ENCODE measurements at places on chromosomes 16 and 17. TPM values are rescaled to one million over a fixed set of nuclear protein-coding genes. Genes with fewer than 3 reads are reported as not detected.

DNA sequence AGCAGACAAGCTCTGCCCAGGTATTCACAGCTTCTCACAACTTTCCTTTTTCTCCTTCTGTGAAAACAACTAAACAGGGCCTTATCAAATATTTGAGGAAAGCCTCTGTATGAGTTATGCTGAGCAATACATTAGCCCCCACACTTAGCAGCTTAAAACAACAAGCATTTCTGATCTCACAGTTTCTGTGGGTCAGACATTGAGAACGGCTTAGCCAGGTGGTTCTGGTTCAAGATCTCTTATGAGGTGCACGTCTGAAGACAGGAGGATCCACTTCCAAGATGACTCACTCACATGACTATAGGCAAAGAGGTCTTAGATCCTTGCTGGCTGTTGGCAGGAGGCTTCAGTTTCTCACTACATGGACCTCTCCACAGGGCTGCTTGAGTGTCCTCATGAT is 181.4 kb upstream of the WSCD1 start:
- no peak overlapping the region for H3K4me3 ChIP-seq
- no peak overlapping the region for H3K27ac ChIP-seq
- no peak for DNase-seq
- H3K27me3 ChIP-seq, result peaks cover 16% of the 10 kb centered on the region
- H3K4me1 ChIP-seq, result no peaks in the 10 kb centered on the region

DNA sequence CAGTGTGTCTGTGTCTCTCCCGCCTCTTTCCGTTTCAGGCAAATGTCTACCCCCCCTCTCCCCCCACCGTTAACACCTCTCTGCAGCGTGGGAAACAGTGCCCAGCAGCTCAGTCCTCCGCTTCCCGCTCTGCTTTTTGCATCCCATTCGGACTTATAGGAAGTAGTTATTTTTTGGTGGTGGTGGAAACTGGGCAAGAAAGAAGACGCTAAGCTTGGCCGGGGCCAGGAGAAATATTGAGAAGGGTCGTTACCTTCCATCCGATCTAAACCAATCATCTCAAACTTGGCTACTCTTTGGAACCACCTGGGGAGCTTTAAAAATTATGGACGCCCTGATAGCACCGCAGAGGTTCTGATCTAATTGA is 499 bp upstream of the HLF start:
- H3K4me3 ChIP-seq, result no peak overlapping the region
- no peak overlapping the region for H3K27ac ChIP-seq
- no peaks in the 10 kb centered on the region for H3K36me3 ChIP-seq
- peaks cover 53% of the 10 kb centered on the region for H3K4me1 ChIP-seq

DNA sequence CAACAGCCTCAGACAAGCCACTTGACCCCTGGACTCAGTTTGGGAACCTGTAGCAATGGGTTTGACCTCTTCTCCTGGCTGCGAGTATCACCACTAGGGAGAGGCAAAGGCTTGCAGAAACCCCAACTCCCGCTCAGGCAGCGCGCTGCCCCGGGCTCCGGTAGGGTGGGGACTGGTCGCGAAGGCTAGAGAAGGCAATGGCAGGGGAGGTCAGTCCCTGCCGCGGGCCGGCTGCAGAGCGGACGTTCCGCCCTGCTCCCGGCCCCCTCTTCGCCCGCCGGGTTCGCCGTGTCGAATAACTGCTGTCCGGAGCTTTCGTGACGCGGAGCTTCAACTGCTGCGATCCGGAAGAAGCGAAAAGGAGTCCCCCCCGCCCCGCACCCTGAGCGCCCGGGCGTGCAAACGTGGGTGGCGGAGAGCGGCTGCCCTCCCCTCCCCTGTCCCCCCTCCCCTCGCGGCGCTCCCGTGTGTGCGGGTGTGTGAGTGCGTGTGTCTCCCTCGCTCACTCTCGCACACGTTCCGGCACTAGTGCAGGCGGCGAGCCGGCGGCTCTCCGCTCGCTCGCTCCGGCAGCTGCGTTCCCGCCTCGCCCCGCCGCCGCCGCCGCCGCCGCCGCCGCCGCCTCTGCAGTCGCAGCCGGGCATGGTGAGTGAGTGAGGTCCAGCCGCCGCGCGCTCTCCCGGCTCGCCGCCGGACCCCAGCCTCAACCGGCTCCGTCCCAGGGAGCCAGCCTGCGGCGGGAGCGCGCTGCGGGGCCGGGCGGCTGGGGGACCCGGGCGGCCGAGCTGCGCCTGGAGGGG is 772 bp upstream of the SHISA6 start:
- peaks cover 45% of the 10 kb centered on the region for H3K27me3 ChIP-seq
- peak; percentile 13 for DNase-seq
- H3K27ac ChIP-seq, result no peak overlapping the region
- H3K4me1 ChIP-seq, result no peaks in the 10 kb centered on the region

- no peaks in the 10 kb centered on the region for H3K36me3 ChIP-seq
- no peaks in the 10 kb centered on the region for H3K27me3 ChIP-seq
- no peak overlapping the region for H3K27ac ChIP-seq
- no peak overlapping the region for H3K4me3 ChIP-seq
- DNase-seq, result no peak
Observed at GRCh38 chr16:20847550-20847949, 41.2 kb downstream of the REXO5 start.

The NUBP2 gene
- total RNA-seq, result 29.6 TPM

- H3K27ac ChIP-seq, result no peak overlapping the region
- no peak overlapping the region for H3K4me3 ChIP-seq
- no peaks in the 10 kb centered on the region for H3K27me3 ChIP-seq
Observed at GRCh38 chr16:626787-627453, 3.9 kb upstream of the WFIKKN1 start.

The TEPSIN gene
- 10.6 TPM for total RNA-seq

GRCh38 chr16:11187522-11188023 is 68.4 kb downstream of the SOCS1 start:
- H3K4me1 ChIP-seq, result no peaks in the 10 kb centered on the region
- no peaks in the 10 kb centered on the region for H3K27me3 ChIP-seq
- DNase-seq, result no peak
- no peak overlapping the region for H3K27ac ChIP-seq

The DHX40 gene
- total RNA-seq, result 21.7 TPM

DNA sequence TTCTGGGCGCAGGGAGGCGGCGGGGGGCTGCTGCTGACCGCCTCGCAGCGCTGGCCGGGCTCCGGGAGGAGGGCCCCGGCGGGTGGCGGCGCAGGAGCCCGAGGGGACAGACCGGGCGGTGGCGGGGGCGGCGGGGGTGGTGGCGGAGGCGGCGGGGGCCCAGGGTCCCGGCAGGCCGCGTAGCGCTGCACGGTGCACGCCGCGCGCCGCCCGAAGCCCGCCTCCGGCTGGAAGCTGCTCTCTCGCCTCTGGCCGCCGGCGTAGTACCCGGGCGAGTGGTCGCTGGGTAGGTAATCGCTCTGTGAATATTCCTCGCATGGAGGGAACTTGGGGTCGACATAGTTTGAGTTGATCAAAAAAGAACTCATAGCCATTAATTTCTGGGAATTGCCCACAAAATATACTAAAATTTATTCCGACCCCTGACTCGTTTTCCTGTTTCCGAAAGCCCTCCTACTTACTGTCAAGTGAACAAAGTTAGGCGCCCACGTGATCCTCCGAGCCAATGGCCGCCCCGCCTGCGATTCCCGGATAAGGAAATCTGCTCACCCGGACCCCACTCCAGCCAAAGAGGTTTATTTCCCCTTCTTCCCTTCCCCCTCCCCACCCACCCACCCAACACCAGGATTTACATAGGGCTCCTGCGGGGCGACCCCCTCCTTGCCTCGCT is at the start of gene HOXB4:
Gene HOXB4, minus strand, starts transcription at position 405 of the 670 bp plus-strand sequence. Its CDS starts 31 bp downstream, at position 374.
- peaks cover 52% of the 10 kb centered on the region for H3K4me1 ChIP-seq
- peak; percentile 20 for DNase-seq

- no peak overlapping the region for H3K4me3 ChIP-seq
- no peaks in the 10 kb centered on the region for H3K27me3 ChIP-seq
- H3K27ac ChIP-seq, result peak overlapping the region; percentile 61
- DNase-seq, result no peak
Observed at GRCh38 chr17:59830846-59831486, 61.8 kb downstream of the TUBD1 start.

The PRR15L gene
- not detected for total RNA-seq

DNA sequence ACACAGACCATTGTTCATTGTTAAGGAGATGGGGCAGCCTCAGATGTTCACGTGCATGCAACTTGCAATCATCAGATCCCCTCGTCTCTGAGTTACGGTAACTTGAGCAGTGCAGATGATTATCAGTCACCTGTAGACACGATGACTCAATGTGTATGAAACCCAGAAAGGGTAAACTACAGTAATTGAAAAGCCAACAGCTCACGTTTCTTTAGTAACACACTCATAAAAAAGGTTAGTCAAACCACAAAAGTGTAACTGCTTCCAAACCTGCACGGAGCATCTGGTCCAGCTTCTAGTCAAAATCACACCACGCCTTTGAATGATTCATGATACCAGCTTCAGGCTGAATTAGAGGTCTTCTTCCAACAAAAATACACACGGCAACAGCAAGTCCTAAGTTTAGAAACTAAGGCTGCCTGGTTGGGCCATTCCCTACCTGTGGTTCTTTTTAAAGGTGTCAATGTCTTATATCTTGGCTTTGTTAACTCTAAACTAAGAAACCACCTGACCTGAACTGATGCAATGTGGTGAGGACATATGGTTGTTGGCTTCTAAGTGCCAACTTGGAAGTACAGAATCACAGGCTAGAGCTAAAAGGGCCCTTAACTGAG is 32.3 kb downstream of the GRB7 start:
- no peaks in the 10 kb centered on the region for H3K36me3 ChIP-seq
- no peak overlapping the region for H3K4me3 ChIP-seq
- DNase-seq, result no peak

GRCh38 chr16:566475-567372 is at the start of gene NHLRC4:
Gene NHLRC4 (plus strand): TSS chr16:567005. CDS start chr16:568048, 1,043 bp downstream.
- H3K36me3 ChIP-seq, result no peaks in the 10 kb centered on the region
- peaks cover 22% of the 10 kb centered on the region for H3K27me3 ChIP-seq
- peaks cover 18% of the 10 kb centered on the region for H3K4me1 ChIP-seq
- H3K27ac ChIP-seq, result peak within 1 kb of the TSS; percentile 23
- DNase-seq, result peak; percentile 87
- peak within 1 kb of the TSS; percentile 19 for H3K4me3 ChIP-seq

The KRT14 gene
- total RNA-seq, result not detected

GRCh38 chr17:10558049-10558448 is 8.6 kb upstream of the MYH2 start:
- H3K4me3 ChIP-seq, result no peak overlapping the region
- no peak overlapping the region for H3K27ac ChIP-seq
- no peaks in the 10 kb centered on the region for H3K36me3 ChIP-seq
- no peak for DNase-seq
